Activated CD4-positive, alpha-beta memory T cell treated with anti-CD3 and anti-CD28 coated beads, Interleukin-2, amount 10 ng/mL, durations not matched to agents 7 days and 5 days (primary cell): ENCODE measurements at places on chromosomes 1 and 21.
A peak's percentile ranks its signal among the peaks of the same experiment; 100 is the strongest.

DNA sequence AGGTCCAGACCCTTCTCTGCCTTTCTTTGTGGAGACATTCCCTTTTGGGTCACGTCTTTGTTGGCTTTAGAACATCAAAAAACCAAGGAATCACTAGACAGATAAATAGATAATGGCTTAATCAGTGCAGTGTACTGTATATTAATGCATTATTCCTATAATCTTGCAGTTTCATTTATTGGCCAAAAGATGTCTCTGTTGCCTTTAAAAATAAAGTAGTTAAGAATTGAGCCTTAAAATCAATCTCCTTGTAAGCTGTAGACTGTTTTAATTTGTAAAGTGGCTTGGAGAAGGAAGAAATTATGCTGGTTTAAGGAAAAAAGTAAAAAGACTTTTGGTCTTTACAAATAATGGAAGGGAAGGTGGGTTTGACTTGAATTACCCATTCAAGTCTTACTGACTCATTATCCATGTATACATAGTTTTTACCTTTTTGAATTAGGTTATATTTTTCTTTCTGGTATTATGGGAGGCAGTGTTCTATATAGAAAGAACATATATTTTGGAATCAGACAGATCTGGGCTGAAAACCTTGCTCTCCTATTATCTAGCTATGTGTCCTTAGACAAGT lies 84.6 kb downstream of the VPS13D start:
- no peak for DNase-seq
- no peak overlapping the region for H3K27ac ChIP-seq
- H3K4me1 ChIP-seq = no peaks in the 10 kb centered on the region
- no peaks in the 10 kb centered on the region for H3K27me3 ChIP-seq
- peaks cover 53% of the 10 kb centered on the region for H3K36me3 ChIP-seq

GRCh38 chr1:53286955-53287354 lies 40.9 kb downstream of the LRP8 start:
- no peak overlapping the region for H3K27ac ChIP-seq
- no peak for DNase-seq
- peaks cover 38% of the 10 kb centered on the region for H3K36me3 ChIP-seq
- H3K4me3 ChIP-seq = no peak overlapping the region

- DNase-seq = no peak
- peaks cover 13% of the 10 kb centered on the region for H3K27me3 ChIP-seq
Measured at GRCh38 chr1:67601539-67601938, 83.5 kb upstream of the GADD45A start.

GRCh38 chr1:236168716-236169429 lies 26.5 kb downstream of the GPR137B start:
- peaks cover 2% of the 10 kb centered on the region for H3K4me1 ChIP-seq
- no peak overlapping the region for H3K27ac ChIP-seq
- DNase-seq = peak; percentile 32
- H3K27me3 ChIP-seq = no peaks in the 10 kb centered on the region

DNA sequence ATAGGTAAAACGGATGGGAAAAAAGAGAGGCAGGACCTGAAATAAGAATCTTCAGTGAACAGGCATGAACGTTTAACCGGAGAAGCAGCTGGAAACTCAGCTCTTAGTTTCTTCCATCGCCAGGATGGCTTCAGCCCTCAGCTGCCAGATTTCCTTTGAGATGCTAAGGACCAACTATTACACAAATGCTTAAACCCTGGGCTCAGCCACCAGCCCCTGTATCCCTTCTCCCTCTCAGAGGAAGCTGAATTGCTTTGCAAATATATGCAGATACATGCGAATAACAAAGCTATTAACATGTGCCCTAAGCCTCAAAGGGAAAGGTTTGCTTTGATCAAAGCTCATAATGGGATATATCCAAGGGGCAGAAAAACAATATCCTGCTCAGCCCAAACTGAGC lies 515.1 kb downstream of the OMA1 start:
- H3K36me3 ChIP-seq = no peaks in the 10 kb centered on the region
- no peak overlapping the region for H3K27ac ChIP-seq
- no peak overlapping the region for H3K4me3 ChIP-seq
- DNase-seq = no peak
- H3K4me1 ChIP-seq = no peaks in the 10 kb centered on the region
- peaks cover 6% of the 10 kb centered on the region for H3K27me3 ChIP-seq

DNA sequence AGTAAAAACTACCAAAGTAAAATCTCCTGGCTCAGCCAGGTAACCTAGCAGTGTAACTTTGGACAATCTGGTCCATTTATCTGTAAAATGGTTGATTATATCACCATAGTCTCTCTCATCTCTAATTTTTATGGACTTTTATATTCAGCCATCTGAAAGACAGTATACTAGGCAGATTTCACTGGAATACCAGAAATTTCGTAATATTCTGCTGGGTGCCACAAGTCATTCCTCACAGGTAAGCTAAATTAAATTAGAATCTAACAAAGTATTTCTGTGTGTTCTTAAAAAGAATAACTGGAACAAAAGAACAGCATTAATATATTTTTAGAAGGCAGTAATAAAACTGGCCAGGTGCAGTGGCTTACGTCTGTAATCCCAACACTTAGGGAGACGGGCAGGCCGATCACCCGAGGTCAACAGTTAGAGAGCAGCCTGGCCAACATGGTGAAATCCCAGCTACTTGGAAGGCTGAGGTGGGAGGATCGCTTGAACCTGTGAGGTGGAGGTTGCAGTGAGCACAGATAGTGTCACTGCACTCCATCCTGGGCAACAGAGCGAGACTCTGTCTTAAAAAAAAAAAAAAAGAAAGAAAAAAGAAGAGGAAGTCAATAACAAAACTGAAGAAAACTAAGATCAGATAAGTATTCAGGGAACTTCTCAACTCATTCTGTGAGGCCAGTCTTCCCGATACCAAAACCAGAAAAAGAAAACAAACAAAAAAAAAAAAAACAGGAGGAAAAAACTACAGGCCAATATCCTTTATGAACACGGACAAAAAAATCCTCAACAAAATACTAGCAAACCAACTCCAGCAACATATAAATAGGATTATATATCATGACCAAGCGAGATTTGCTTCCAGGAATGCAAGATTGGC lies 35.9 kb downstream of the PIK3R3 start:
- no peak for DNase-seq
- H3K4me3 ChIP-seq = no peak overlapping the region
- peaks cover 4% of the 10 kb centered on the region for H3K27me3 ChIP-seq
- no peak overlapping the region for H3K27ac ChIP-seq
- H3K36me3 ChIP-seq = no peaks in the 10 kb centered on the region

GRCh38 chr1:214215583-214215982 lies 65.4 kb upstream of the SMYD2 start:
- H3K4me3 ChIP-seq = no peak overlapping the region
- H3K36me3 ChIP-seq = no peaks in the 10 kb centered on the region
- H3K27ac ChIP-seq = no peak overlapping the region
- DNase-seq = no peak
